ENCODE measurements at places on chromosomes 6 and 20. TPM values are rescaled to one million over a fixed set of nuclear protein-coding genes. Genes with fewer than 3 reads are reported as not detected.

FAXC gene
- 3.6 TPM for total RNA-seq

TGM3 gene
- not detected for total RNA-seq

NTSR1 gene
- 0.11 TPM for total RNA-seq

WASF1 gene
- total RNA-seq, result 5.1 TPM

SF3B5 gene
- 86.0 TPM for total RNA-seq

SLC4A11 gene
- total RNA-seq, result 1.6 TPM

CCN6 gene
- total RNA-seq, result not detected

RRAGD gene
- 0.54 TPM for total RNA-seq

EPHA7 gene
- under 0.01 TPM for total RNA-seq

CCN2 gene
- total RNA-seq, result 59.9 TPM

CTAGE9 gene
- total RNA-seq, result 0.11 TPM

TREM2 gene
- not detected for total RNA-seq

FNDC11 gene
- total RNA-seq, result 0.79 TPM

LRRC1 gene
- 38.1 TPM for total RNA-seq

CLPSL2 gene
- not detected for total RNA-seq

ALDH8A1 gene
- 0.11 TPM for total RNA-seq

DEFB124 gene
- not detected for total RNA-seq

RSPH4A gene
- total RNA-seq, result 0.22 TPM

SLC26A8 gene
- not detected for total RNA-seq

SEMG1 gene
- not detected for total RNA-seq

ANKRD6 gene
- total RNA-seq, result 3.1 TPM

TSPO2 gene
- not detected for total RNA-seq

LTB gene
- total RNA-seq, result not detected

JARID2 gene
- total RNA-seq, result 17.4 TPM

CYP21A2 gene
- total RNA-seq, result 0.22 TPM

ZGPAT gene
- 20.1 TPM for total RNA-seq

PTGIS gene
- total RNA-seq, result 0.11 TPM
